ENCODE measurements at places on chromosomes 4 and X.

GRCh38 chr4:165312506-165312905, 15.0 kb upstream of the MSMO1 start:
- no peak for DNase-seq

- DNase-seq = no peak
Measured at GRCh38 chrX:18721683-18722499, 14.4 kb downstream of the PPEF1 start.

GRCh38 chr4:32506067-32506466, 1785.9 kb downstream of the PCDH7 start:
- DNase-seq = no peak

DNA sequence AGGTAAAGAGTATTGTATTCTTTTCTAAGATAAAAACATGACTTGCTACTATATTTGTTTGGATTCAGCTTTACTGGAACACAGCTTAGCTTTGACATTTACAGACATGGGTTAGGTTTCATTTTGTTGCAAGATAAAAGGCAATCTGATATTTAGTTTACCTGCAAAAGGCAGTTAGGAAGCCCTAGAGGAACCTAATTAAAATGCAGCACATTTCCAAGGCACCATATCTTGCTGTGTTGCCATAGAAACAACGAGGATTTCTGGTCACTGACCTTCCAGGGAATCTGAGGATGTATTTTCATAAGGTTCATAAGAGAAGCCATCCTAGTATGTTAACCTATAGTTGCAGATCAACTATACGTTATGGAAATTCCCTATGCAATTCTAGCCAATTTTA, 116.0 kb downstream of the SNCA start:
- no peak for DNase-seq

- no peak for DNase-seq
Measured at GRCh38 chr4:2361366-2362265, 56.8 kb downstream of the ZFYVE28 start.

DNA sequence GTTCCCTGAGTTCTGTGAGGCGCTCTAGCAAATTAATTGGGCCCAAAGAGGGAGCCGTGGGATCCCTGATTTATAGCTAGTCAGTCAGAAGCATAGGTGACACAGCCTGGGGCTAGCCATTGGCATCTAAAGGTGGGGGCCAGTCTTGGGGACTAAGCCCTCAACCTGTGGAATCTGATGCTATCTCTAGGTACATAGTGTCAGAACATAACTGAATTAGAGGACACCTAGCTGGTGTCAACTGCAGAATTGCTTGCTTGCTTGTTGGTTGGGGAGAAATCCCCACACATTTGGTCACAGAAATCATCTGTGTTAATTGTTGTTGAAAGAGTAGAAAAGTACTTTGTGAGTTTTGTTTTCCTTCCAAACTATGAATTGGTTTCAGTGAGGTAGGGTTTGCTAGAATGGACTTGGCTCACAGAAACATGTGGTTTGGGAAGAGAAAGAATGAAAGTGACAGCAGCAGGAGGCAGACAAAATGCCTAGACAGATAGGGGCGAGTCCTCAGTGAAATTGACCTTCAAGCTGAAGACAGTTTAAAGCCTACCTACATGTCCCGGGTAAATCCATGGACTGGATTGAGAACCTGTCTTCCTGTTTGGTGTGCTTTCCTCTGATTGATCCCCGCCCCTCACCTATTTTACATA, 12.8 kb upstream of the GPR82 start:
- DNase-seq = no peak

GRCh38 chr4:40377512-40378365, 42.6 kb downstream of the CHRNA9 start:
- DNase-seq = no peak

DNA sequence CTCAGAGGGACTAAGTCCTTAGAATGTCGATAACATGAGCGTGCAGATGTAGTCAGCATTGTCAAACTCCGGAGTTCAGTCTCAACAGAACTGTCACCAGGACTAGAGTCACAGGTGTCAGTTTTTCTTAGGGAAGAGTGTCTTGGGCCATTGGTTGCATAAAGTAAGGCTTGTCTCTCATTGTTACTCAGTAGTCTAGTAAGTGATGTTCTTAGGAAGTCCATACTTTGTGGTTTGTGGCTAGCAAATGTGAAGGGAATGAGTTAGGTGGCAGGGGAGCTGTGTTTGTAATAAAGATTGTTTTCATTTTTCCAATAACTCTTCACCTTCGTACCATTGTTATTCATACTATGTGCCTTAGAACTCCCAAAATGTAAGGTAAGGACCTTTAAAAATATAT, 119.6 kb downstream of the AFF2 start:
- DNase-seq = no peak

- no peak for DNase-seq
Measured at GRCh38 chr4:168716406-168717129, 219.7 kb downstream of the PALLD start.

DNA sequence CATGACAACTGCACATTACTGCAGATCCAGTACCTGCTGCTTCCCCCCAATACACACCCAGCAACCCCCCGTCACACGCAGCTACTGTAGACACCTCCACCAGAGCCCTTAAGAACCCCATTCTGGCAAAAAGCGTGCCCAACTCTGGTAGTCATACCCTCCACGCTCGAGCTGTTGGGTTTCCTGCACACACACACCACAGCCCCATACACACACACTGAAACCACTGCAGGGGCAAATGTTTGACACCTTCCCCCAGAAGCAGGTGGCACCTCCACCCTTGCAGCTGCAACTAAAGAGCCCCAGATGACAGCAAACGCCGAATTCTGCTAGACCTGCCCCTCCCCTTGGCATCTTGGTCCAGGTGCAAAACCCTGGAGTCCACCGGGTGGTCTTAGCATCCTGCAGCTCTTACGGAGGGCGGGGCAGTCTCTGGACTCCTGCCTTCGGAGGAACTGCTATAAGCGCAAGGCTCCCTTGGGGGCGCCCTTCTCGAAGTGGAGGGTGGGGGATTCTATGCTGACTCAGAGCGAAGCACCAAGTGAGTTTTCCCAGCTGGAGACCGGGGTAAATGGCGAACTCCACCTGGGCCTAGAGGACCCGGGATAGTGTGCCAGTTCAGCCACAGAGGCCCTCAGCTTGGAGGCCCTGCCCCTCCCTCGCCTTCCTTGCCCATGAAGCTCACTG, 1.5 kb downstream of the FRMPD3 start:
- peak; percentile 37 for DNase-seq

DNA sequence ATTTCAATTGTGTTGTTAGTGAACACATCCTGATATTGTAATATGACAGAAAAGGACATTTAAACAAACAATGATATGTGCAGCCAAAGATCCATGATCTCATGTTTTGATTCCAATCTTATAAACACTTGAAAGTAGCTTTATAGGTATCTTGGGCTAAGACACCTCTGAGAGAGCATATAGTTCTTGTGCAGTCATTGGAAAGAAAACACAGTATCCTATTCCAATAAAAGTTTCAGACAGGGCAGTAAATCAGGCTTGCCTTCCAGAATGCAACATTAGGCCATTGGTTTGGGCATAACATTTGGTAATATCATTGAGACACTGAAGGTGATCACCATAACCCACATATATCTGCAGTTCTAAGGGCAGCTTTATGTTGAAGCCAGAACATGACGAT, 188.3 kb upstream of the HCCS start:
- no peak for DNase-seq

GRCh38 chr4:48912349-48912748, 5.8 kb upstream of the OCIAD2 start:
- DNase-seq = no peak

DNA sequence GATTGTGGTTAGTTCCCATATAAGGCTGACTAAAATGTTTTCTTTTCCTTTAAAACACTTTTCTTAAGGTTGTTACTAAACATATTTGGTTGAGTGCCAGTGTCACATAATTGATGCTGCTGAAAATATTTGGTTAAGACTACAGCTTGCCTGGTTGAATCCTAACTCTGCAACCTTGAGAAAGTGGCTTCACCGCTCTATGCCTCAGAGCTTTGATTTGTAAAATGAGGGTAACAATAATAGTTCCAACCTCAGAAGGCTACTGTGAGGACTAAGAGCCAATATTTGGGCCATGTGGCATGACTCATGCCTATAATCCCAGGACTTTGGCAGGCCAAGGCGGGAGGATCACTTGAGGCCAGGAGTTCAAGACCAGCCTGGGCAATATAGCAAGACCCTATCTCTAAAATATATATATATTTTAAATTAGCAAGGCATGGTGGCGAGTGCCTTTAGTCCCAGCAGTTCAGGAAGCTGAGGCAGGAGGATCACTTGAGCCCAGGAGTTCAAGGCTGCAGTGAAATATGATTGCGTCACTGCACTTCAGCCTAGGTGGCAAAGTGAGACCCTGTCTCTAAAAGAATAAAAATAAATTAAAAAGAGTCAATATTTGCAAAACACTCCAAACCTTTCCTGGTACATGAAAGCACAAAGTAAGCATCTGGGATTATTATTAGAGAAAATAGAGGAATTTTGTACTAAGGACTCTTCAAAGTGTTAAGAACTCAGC, 7.1 kb upstream of the NEIL3 start:
- no peak for DNase-seq

GRCh38 chr4:30716681-30717207, 3.4 kb upstream of the PCDH7 start:
- no peak for DNase-seq

- no peak for DNase-seq
Measured at GRCh38 chr4:35963974-35964515, 280.3 kb downstream of the ARAP2 start.

- DNase-seq = no peak
Measured at GRCh38 chrX:131237363-131237762, 51.7 kb downstream of the IGSF1 start.

GRCh38 chr4:125626946-125627345, 312.2 kb downstream of the FAT4 start:
- no peak for DNase-seq

DNA sequence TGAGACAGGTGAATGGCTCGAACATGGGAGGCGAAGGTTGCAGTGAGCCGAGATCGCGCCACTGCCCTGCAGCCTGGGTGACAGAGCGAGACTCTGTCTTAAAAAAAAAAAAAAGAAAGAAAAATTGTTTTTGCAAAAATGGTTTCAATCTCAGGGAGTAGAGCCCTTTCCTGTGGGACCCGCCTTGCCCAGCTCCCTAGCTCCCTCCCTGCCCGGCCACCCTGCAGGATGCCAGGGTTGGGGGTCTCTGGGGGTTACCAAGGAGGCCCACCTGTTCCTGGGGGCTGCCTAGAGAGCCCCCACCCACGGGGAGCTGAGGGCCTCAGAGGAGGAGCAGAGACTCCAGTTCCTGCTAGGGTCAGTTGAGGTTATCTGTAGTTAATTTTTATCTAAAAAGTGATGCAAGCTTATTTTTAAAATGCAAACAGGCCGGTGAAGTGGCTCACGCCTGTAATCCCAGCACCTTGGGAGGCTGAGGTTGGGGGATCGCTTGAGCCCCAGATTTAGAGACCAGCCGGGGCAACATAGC, 18.7 kb upstream of the PLCXD1 start:
- DNase-seq = no peak

DNA sequence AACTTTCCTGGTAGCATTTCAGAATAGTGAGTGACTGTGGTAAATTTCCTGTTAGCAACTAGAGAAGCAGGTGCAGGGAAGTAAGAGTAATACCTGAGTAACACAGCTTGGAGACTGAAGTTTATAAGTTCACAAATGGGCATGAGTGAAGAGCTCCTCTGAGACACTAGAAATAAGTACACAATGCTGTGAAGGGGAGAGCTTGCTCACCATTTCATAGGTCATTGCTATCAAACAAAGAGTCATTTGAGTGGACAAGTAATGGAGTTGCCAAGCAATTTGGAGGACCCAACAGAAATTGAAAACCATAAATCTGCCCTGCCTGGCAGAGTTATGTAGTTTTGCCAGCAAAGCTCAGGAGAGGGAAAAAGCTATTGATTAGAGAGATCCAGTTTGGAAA, 523.6 kb downstream of the TRAM1L1 start:
- DNase-seq = no peak

DNA sequence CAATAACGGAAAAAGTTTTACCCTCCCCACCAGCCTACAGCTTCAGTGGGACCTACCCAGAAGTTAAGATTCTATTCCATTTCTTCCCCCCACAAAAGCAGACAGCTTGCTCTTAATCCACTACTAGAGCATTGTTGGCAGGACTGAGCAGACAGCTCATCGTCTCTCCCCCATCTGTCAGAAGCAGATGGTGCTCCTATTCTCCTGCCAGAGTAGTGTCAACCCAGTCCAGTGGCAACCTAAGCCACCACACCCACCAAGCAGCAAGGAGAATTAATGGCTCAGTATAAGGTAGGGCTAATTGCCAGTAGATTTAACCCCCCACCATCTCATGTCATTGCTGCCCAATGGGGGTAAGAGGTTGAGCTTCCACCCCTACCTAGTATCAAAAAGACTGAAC, 62.0 kb downstream of the AWAT2 start:
- DNase-seq = no peak

GRCh38 chr4:7136351-7136750, 56.0 kb upstream of the SORCS2 start:
- DNase-seq = no peak

GRCh38 chrX:108018656-108019381, 26.0 kb upstream of the VSIG1 start:
- no peak for DNase-seq

DNA sequence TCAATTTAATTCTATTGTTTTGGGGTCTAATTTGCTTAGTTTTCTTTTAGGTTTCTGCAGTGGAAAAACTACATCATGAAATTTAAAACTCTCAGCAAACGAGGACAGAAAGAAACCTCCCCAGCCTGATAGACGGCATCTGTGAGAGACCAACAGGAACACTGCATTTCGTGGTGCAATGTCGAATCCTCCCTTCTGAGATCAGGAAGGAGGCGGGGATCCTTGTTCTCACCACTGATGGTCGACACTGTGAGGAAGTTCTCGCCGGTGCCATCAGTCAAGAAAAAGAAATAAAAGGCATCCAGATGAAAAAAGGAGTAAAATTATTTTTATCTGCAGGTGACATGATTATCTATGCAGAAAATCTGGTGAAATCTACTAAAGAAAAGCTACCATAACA, 16.5 kb downstream of the GAK start:
- DNase-seq = no peak

DNA sequence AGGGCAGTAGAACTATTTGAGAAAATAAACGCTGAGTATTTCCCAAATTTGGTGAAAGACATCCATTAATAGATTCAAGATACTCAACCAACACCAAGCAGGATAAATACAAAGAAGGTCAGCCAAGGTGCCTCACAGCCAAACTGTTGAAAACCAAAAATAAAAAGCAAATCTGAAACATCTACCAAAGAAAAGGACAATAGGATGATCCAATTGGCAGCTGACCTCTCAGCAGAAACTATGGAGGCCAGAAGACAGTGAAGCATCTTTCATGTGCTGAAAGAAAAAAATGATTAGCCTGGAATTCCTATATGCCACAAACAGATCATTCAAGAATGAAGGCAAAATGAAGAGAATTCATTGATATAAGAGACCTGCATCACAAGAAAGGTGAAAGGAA, 44.9 kb downstream of the USP46 start:
- DNase-seq = no peak

GRCh38 chr4:171308661-171309060, 504.5 kb upstream of the GALNTL6 start:
- no peak for DNase-seq

DNA sequence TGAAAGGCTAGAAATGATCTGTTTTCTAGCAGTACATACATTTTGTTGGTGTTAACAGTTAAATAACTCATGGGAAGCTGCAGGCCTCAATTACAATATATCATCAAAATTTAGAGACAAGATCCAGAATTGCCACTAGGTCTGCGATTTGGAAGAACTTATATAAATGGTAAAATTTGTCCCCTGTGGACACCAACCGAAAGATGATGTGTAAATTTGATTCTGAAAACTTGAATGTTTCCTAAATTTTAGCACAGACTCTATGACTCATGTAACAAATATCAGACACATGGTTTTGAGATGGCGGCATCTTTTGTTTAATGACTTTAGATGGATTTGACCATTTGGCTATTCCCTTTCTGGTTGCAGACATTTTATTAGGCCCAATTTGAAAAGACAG, 6.0 kb upstream of the HPGDS start:
- no peak for DNase-seq

Data from stimulated activated naive CD8-positive, alpha-beta T cell treated with anti-CD3 and anti-CD28 coated beads, Interleukin-15, Interleukin-2, amounts not matched to agents 100 U/mL and 50 U/mL, for 24 hours (primary cell).